ENCODE measurements at places on chromosomes 5 and 9.

- no peak for DNase-seq
Observed at GRCh38 chr9:121373011-121373729, 3.1 kb upstream of the STOM start.

DNA sequence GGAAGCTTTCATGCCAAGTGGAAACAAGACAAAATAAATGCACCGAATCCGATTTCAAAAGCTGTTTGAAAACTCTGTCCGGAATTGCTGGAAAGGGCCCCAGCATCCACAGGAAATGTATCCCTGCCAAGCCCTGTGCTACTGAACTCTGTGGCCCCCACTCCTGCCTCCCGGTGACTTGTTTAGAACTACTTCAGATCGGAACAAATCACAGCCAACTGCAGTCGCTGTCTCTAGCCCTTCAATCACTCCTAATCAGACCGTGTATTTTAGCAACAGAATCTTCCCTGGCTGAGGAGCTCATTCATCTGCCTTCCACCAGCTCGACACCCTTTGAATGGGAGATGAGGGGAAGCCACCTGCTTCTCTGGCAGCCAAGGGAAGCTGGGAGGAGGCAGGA, 94.1 kb downstream of the KCNIP1 start:
- DNase-seq: peak; percentile 45

DNA sequence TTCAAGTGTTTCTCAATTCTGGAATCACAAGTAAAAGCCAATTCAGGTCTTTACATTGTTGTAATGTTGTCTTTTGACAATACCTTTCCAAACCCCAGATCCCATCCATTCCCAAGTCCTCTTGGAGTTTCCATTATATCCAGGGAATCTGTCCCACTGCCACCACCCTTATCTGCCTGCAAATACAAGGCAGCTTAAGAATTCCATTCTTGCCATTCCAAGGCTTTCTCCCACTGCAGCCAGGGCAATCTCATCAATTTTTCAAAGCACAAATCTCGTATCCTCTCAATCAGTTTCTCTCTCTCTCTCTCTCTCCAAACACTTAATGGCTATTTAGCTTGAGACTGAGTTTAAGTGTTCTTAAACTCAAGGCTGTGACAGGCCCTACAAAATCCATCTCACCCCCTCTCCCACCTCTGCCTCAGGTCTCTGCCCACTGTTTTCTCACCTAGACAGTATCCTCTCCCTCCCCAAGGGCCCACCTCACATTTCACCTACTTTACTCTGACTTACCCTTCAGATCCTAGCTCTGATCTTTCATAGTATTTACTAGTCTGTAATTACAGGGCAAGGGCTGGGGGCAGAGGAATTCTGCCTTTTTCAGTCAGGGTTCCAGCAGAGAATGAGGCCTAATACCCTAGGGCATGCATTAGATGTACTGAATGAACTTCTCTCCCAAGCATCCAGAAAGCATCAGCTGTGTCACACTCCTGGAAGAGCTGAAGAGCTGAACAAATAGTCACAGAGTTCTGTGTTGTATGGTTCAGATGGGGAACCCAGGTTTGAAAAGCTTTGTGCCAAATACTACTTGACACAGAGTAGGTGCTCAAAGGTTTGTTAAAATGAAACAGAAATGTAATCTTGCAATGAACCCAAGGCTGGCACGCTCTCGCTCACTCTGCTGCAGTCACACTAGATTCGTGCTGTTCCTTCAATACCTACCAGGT, 46.0 kb downstream of the RAPGEF1 start:
- DNase-seq: no peak

GRCh38 chr5:172303572-172304335, 20.2 kb upstream of the UBTD2 start:
- DNase-seq: no peak

DNA sequence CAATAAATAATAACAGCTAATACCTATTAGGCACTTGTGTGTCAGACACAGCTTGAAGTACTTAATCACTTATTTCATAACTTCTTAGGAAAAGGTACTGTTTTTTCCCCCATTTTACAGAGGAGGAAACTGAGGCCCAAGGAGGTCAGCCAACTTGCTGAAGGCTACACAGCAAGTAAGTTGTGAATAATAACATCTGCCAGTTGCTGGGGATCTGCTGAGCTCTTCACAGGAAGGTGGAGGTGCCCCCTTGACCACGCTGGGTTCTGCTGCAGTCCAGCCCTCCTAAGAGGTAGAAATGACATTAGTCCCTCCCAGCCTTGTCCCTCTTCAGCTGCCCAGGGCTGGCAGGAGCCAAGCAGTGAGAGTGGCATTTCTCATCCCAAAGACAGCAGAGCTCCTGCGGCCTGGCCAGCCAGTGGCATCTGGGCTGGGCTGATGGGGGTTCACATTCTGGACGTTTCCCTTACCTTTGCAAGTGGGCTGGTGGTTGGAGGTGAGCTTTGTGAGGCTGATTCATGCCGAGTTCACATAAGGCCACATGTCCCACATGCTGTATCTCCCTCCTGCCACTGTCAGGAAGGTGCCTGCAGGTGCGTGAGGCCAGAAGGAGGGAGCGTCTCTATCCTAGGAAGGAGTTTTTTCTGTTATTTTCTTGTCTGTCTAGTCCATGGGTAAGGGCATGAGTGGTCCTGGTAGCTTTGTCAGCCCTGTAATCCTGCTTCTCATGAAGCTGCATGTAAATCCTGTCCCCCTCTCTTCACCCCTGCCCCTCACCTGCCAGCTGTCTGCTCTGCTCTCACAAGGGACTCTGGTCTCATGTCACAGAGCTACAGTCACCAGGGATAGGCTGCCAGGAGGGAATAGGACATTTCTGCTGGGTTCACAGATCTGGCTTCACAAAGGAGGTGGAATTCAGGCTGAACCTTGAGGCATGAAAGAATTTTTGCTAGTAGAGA, 171.7 kb downstream of the MACROH2A1 start:
- no peak for DNase-seq

- no peak for DNase-seq
Observed at GRCh38 chr5:75057561-75057960, 5.2 kb upstream of the GCNT4 start.

- DNase-seq: peak; percentile 35
Observed at GRCh38 chr5:51960617-51961121, 577.4 kb downstream of the ISL1 start.

DNA sequence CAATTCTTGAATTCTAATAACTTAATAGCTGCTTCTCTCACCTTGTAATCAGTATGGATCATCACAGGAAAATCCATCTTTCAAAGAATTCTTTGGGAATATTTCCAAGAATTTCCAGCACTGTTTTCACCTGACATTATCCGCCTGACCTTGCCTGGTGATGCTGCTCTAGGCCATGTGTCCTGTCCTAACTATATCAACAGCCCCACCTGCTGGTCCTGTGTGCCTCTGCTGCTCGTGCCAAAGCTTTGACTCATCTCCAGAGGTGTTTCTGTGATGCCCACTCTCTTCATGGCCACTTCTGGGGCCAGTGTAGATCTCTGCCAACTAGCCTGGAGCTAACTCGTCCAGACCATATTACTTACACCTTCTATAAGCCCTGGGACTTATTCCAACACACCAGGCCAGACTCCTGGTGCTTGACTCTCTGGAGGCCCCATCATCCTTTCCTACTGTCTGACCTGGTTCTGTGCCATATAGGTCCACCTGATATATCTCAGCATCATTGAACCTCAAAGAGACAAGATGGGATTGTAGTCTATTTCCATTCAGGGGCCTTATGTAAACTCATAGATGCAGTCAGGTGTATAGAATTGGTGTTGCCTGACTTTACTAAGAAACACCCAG, 67.5 kb upstream of the CKMT2 start:
- DNase-seq: peak; percentile 84

DNA sequence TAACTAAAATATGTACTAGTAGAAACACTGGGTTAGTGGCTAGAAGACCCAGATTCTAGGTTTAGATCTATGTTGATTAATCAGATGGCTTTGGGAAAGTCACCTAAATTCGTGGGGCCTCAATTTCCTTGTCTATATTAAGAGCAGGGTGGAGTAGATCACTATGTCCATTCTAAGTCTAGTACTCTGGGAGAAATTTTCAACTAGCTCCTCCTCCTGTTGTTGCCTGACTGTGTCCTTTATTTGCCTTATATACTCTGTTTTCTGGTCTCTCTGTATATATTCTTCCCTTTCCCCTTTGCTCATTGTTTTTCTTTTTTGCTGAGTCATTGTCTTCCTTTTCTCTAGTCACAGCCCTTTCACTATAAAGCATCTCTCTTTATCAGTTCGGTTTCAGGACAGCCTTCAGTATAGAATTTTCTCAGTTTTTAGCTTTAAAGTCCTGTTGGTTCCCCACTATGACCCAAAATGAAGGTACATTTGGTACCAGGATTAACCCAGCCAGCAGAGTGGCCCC, 44.5 kb upstream of the CDH6 start:
- DNase-seq: peak; percentile 49

GRCh38 chr5:58016358-58016757, 443.5 kb downstream of the PLK2 start:
- DNase-seq: peak; percentile 1

DNA sequence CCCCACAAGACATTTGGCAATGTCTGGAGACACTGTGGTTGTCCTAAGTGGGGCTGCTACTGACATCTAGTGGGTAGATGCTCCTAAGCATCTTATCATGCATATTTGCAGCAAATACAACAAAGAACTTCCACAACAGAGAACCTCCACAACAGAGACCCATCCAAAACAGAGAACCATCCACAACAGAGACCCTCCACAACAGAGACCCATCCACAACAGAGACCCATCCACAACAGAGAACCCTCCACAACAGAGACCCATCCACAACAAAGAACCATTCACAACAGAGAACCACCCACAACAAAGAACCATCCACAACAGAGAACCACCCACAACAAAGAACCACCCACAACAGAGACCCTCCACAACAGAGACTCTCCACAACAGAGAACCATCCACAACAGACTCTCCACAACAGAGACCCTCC, 32.8 kb downstream of the ARPC5L start:
- DNase-seq: peak; percentile 77

DNA sequence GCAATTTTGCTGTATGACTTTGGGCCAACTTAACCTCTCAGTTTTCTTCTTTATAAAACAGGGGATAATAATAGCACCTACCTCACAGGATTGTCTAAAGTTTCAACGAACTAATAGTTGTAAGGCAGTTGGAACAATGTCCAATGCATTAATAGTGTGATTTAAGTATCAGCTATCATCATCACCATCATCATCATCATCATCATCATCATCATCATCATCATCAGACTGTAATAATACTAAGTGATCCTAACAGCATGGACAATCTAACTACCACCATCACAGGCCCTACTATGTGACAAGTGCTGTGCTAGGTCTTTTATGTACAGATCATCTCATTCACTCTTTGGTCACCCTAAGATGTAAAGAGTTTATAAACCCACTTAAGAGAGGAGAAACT, 196.0 kb downstream of the MAPKAP1 start:
- DNase-seq: no peak

GRCh38 chr5:132666310-132667123, 7.3 kb upstream of the IL4 start:
- DNase-seq: no peak

GRCh38 chr5:54195701-54196100, 114.7 kb downstream of the ARL15 start:
- no peak for DNase-seq

GRCh38 chr9:70034271-70034711, 9.4 kb upstream of the MAMDC2 start:
- no peak for DNase-seq

GRCh38 chr9:119334745-119335144, 34.5 kb downstream of the BRINP1 start:
- no peak for DNase-seq

GRCh38 chr9:92483627-92484545, 1.6 kb upstream of the ASPN start:
- no peak for DNase-seq

GRCh38 chr5:171474230-171474813, 54.9 kb downstream of the FGF18 start:
- DNase-seq: no peak

GRCh38 chr5:89777758-89778157, 631.8 kb downstream of the CETN3 start:
- no peak for DNase-seq

DNA sequence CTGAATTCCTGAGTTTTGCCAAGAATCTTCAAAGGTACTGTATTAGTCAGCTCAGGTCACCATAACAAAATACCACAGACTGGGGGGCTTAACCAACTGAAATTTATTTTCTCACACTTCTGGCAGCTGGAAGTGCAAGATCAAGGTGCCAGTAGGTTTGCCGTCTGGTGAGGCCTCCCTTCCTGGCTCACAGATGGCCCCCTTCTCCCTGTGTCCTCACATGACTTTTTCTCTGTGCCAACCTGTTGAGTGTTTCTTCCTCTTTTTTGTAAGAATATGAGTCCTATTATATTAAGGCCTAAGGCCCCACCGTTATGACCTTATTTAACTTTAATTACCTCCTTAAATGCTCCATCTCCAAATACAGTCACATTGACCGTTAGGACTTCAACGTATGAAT, 156.1 kb upstream of the KIF2A start:
- DNase-seq: no peak

- DNase-seq: peak; percentile 50
Observed at GRCh38 chr5:1644810-1645571, 121.2 kb upstream of the LPCAT1 start.

DNA sequence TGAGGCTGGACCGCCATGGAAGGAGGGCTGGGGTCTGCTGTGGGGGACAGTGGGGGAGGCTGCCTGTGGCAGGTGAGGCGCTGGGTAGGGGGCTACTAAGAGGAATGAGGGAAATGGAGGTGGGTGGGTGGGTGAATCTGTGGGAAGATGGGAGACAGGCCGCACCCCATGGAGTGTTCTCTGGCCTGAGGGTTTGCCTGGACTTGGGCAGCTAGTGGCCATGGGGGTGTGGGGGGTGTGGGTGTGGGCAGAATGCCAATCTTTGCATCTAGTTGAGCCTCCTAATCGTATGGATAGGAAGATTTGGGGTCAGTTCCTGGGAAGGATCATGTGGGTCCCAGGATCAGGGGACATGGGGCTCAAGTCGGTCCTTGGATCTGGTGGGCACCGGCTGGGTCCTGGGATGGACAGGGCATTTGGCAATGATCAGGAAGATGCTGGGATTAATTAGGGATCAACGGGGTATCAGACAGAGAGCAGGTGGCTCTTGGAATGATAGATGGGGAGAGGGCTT, 518 bp downstream of the ZDHHC12 start:
- DNase-seq: no peak
